ENCODE measurements at places on chromosomes 7 and 10. TPM values are rescaled to one million over a fixed set of nuclear protein-coding genes. Genes with fewer than 3 reads are reported as not detected.

DNA sequence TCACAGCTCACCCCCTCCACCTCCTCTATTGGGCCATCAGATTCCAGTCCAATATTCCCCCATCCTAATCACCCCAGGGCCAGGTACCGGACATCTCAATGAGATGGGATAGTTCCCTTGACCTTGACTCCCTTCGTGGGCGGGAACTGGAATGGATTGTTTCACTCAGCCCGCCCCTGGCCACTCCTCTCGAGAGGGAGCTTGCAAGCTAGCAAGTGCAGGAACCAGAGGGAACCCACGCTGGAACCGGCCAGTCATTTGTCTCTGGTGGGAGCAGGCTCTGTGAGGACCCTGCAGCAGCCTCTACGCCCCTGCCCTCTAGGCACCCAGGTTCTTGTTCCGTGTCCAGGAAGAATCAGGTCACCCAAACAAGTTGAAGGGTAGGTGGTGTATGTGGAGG, 11.0 kb upstream of the RADIL start:
- DNase-seq = no peak

DNA sequence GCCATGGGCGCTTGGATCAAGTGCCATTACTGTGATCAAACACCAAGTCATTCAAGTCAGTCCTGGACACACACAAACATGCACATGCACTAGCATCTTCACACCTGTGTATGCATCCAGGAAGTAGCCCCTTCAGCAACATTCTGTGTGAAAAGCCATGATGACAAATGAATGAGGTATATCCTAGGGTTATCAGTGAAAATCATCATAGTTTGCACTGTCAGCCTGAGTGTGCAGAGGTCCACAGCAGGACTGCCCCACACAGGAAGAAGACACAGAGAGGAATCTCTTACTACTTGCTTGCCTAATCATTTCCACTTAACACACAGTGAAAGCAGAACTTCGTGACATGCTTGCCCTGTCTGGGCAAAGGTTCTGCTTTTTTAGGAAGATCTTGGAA, 184.0 kb upstream of the ADO start:
- DNase-seq = no peak

- DNase-seq = no peak
These were observed 85.2 kb upstream of the VIPR2 start for GRCh38 chr7:159229683-159230475.

GRCh38 chr10:69366738-69367137, 50.0 kb downstream of the TACR2 start:
- DNase-seq = no peak

- no peak for DNase-seq
These were observed 107.5 kb upstream of the KIF5B start for GRCh38 chr10:32163762-32164148.

The ZNF722 gene
- total RNA-seq = not detected

The C10orf90 gene
- not detected for total RNA-seq

DNA sequence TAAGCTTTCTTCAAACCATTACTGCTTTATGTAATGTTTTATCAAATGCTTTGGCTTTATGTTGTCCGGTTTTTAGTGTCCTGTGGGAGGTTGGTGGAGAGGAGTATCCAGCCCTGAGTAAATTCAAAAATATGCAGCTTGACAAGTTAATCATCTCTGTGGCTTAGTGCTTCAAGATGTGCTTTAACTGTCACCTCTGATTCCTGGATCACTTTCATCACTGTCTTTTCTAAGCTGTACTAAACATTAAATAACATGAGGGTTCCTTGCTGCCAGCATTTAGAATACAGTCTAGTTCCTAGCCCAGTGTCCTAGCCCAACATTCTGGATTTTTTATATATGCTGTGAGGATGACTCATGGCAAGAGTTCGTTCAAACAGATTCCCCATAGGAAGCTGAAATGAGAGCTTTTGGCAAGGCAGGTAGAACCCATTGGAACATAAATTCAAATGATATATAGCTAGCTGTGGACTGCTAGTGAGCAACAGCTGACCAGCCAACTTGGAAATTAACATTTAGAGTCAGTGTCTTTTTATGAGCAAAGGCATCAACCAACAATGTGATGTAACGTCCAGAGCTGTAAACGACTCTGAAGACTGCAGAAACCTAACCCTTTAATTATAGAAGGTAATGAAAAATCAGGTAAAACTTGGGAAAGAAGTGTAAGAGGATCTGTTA, 80.6 kb upstream of the OIT3 start:
- no peak for DNase-seq

The TAF5 gene
- 26.0 TPM for total RNA-seq

The JAKMIP3 gene
- total RNA-seq = 0.42 TPM

DNA sequence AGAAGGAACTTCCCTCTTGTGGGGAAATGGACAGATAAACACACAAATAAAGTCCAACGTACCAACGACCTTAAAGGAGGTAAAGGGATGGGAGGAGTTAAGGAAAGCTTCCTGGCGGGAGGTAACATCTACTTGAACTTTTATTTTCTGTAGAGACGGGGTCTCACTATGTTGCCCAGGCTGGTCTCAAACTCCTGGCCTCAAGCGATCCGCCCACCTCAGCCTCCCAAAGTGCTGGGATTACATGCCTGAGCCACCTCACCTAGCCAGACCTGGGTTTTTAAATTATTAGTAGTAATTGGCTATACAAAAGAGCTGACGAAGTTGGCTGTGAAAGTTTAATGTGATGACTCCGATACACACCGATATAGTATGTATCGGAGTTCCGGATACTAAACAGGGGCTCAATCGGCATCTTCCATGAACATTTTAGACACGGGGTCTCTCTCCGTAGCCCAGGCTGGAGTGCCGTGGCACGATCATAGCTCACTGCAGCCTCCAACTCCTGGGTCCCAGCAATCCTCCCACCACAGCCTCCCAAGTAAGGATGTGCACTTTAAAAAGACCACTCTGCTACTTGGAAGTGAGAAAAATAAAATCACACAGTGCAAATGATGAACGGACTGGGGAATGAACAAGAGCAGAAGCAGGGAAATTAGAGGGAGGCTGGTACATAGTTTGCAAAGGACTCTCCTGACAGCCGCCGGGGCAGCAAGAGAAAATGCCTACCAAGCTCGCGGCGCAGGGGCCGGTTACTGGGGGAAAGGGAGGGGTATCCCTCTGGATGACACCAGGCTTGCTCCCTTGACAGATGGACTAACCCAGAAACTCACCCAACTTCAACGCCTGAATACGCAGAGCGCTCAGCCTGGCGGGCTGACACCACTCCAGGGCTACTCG, 1.0 kb downstream of the BCL7B start:
- no peak for DNase-seq

The FGL2 gene
- total RNA-seq = not detected

DNA sequence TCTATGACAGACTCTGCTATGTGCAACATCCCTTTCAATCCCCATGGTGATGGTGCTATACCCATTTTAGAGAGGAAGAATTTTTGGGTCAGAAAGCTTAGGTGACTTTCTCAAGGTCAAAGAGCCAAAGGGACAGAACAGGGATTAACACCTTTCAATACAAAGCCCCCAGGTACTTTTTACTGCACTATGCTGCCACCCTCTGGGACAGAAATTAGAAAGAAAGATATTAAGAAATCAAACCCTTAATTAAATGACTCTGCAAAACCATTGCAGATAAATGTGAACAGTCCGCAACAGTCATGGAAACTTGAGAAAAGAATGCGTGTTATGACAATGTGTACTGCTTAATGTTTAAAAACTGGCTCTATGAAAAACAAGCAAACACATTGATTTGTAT, 673.7 kb downstream of the MAGI2 start:
- DNase-seq = peak; percentile 8

DNA sequence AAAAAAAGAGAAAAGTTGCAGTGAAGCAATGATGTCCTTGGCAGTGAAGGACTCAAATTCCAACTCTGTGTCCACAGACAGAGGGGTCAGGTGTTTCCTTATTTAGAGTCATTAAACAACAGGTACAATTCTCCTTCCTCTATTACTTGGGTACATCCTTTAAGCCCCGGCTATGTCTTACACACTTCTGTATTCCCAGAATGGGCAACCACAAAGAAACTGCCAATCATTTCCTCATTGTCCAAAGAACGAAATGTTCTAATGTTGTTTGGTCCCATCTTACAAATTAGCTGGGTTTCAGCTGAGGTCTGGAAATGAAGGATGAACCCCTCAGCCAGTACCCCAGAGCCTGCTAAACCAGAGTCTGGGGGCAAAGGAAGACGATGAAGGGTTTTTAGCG, 59.5 kb downstream of the GRB10 start:
- no peak for DNase-seq
